ENCODE measurements at places on chromosomes 12 and 14.

DNA sequence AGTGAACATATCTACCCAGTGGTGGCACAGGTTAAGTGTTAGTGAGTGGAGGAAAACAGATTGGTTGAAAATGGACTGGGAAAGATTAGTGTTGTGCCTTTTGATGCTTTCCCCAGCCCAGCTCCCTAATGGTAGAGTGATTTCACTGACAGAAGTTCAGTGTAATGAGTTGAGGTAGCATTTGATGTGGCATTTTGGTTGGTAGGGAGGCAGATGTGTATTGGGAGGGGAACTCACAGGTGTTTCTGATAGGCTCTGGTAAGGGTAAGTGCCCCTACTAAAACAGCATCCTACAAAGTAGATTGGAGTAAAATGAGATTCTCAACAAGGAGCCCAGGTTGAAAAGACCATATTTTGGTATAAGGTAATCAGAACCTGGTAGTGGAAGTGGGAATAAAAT lies 4.2 kb downstream of the TBK1 start:
- no peak for DNase-seq

DNA sequence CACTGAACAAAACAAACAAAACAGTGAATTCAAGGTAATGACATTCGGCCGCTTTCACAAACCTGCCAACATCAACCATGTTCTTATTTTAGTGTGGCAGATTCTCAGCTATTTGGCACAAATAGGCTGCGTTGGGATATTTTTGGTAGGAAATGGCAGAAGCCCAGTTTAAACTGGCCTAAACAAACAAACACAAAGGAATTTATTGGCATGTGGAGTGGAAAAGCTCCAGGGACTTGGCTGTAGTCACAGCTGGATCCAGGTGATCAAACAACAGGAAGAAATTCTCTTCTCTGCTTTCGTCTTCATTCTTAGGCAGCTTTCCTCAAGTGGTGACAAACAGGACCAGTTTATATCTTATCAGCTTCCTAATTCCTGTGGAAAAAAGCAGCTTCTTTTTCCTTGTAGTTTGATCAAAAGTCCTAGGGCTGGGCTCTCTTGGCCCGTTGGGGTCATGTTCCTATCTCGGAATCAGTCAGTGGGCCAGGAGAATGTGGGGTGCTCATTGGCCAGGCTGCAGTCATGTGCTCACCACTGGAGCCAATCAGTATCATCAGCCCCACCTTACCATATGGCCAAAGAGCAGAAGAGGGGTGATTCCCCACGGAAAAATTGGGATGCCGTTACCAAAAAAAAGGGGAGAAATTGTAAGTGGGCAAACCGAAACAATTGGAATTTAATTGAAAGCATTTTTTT lies 22.6 kb downstream of the C12orf75 start:
- DNase-seq: no peak

DNA sequence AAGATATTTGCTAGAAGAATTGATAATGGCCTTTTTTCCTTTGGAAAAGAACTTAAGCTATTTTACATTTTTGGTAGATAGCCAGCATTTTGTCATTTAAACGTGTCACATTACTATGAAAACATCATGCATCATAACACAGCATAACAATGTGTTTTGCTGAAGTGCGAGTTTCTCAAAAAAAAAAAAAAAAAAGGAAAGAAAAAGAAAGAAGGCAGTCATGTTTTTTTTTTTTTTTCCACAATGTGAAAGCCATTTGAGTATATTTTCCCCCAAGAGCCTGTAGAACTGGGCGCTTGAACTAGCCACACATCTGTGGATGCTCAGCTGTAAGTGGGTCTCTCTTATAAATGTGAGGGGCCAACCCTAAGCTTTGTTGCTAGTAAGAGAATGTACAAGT lies 300.1 kb downstream of the AKAP6 start:
- DNase-seq: no peak

- no peak for DNase-seq
These were observed 7.6 kb upstream of the BMP4 start for GRCh38 chr14:53964249-53964648.

DNA sequence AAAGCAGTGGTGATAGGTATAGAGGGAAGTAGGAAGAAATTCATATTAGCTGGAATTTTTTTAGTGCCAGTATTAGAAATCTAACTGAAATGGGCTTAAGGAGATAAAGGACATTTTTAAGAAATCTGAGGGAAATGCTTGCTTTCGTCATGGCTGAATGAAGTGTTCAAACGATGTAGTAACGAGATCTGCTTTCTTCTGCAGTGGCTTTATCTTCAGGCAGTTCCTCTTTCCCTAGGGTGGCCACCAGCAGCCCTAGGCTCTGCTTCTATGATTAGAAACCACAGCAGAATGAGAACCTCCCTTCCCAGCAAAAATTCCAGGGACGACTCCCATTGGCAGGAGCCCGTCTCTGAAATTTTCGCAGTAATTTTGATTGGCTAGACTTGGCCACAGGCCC lies 163.9 kb upstream of the FRMD6 start:
- DNase-seq: no peak

GRCh38 chr12:71152851-71153250 lies 4.9 kb downstream of the TSPAN8 start:
- no peak for DNase-seq

- DNase-seq: no peak
These were observed 28.5 kb upstream of the KLHL42 start for GRCh38 chr12:27751386-27752047.

- no peak for DNase-seq
These were observed 6.0 kb upstream of the SOS2 start for GRCh38 chr14:50237427-50237826.

DNA sequence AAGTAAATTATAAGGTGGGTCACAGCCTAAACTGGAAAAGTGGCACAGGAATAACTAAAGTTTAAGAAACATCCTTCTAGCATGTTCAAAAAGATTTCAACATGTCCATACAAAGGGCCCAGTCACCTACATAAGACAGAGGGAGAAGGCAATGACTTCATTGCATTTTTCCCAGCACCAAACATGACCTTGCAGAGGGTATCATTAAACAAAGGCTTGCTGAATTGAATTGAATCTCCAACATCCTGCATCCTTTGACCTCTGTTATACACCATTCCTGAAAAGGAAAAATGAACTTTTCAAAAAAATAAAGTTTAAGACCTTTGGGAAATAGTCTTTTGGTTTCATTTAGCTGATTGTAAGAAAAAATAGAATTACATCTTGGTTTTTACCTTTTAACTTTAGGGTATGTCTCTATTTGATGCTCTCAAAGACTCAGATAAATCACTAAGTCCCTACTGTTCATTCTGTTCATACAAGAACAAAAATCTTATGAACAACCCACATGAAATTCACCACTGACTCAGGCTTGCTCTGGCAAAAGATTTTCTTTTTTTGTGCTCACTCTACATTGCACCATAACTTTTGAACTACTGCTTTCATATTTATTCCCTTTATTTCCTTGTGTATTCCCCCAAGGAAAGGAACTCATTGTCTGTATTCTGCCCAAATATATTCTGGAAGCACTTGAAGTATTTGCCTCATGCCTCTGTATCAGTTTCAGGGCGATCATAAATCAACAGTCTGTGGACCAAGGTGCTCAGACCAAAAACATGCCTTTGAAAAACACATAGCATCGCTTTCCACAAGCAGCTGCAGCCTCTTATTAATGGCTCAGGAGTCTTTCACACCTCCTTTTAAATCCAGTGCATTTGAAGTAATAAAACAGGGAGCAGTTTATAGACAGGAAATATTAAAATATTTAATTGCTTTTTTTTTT lies 121.7 kb downstream of the DUSP6 start:
- DNase-seq: no peak

DNA sequence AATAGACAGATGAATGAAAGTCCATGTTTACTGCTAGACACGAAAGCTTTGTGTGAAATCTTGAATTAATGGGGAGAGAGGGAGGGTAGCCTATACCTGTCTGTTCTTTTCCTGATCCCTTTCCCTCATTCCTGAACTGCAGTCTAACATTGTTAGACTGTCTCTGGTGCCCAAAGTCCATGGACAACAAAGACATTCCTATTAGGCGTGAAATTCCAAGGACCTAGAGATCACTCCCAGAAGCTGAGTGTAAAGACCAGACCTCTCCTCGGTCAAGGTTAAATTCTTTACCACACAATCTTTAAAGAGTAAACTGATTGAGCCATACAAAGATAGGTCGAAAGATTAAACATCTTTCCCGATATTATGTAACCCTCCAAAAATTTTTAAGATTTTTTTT lies 270.7 kb upstream of the GARIN2 start:
- no peak for DNase-seq

- no peak for DNase-seq
These were observed 5.9 kb downstream of the KICS2 start for GRCh38 chr12:64216239-64216638.

- peak; percentile 89 for DNase-seq
These were observed 166.6 kb upstream of the RPL10L start for GRCh38 chr14:46818147-46818546.

GRCh38 chr12:121026274-121027045 lies 10.2 kb upstream of the C12orf43 start:
- no peak for DNase-seq

- DNase-seq: no peak
These were observed 72.4 kb downstream of the ATP2B1 start for GRCh38 chr12:89636052-89636775.

DNA sequence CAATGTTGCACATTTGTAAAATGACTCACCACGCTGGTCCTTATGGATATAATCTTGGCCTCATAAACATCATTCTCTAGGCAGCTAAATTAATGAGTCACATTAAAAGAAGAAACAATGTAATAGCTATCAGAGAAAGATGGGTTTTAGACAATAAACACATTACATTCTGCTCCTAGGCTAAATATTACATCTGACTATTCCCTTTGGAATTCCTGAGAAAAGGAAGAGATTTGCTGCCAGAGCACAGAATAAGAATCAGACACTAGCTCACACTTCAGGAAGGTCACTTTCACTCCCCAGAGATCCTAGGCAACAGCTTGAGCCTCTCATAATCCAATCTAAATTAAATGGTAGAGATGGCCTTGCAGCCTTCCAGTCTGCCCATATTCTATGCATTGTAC lies 218.2 kb downstream of the PTPRO start:
- DNase-seq: no peak

GRCh38 chr14:102356280-102356679 lies 6.4 kb downstream of the CINP start:
- DNase-seq: no peak

- DNase-seq: no peak
These were observed 180.0 kb downstream of the KITLG start for GRCh38 chr12:88400302-88400701.

DNA sequence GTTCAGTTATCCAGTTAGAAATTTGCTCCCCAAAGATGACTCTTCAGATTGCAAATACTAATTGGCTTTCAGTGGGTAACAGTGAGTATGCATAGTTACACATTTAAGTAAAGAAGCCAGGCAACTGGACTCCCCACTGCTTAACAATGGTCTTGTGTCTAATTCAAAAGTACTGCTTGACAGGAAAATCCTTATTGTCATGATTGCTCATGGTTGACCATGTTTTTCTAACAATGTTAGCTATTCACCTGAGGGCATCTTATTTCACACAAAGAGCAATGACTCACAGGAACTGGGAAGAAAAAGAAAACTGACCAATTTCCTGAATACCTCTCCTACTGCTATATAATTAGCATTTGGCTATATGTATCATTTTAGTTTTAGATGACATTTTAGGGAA lies 33.7 kb upstream of the ALG10B start:
- no peak for DNase-seq

DNA sequence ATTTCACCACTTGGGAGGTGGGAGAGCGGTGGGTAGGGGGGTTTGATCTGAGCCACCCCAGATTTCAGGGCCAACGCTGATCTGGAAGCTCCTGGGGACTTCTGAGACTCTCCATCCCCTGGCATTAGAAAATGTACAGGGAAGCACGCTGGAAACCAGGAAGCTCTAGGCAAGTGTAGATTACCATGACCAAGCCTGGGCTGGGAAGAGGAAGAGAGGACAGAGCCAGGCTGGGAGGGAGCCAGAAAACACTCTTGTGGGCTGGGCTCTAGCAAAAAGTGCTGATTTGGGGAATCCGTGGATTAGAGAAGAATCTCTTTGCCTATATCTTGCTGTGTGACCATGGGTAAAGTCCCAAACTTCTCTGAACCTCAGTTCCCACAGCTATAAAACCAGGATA lies 236.7 kb downstream of the BCL11B start:
- no peak for DNase-seq

DNA sequence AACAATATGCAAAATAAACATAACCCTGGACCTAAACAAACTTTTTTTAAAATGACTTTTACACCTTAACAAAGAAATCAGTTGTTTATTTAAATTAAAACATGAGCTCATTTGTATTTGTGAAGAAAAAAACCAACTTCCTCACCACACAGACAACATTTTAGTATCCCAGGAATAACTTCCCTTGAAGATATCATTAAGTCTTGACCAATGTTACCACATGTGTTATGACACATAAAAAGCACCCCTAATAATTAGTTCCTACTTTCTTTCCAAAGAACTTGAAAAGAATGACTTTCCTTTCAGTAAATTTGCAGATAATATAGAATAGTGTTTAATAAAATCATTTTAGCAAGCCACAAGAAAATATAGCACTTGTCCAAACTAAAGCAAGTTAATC lies 42.4 kb downstream of the DUSP16 start:
- no peak for DNase-seq

DNA sequence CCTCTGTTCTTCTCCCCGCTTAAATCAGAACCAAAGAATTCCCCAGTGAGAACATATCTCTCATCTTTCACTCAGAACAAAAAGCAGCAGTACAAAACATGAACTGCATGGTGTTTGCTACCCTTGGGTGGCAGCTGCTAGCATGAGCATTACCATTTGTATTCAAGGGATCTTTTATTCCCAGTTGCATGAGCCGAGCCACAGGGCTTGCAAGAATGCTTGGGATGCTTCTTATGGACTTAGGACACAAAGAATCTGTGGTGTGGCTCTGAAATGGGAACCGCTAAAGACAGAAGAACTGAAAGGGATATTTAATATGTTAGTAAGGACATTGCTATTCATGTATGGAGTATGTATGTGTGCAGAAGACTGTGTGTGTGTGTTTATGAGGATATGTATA lies 190.6 kb downstream of the TMX1 start:
- DNase-seq: no peak

GRCh38 chr14:59398841-59399240 lies 66.3 kb downstream of the GPR135 start:
- DNase-seq: no peak

GRCh38 chr12:65958456-65958855 lies 134.2 kb downstream of the HMGA2 start:
- DNase-seq: no peak

DNA sequence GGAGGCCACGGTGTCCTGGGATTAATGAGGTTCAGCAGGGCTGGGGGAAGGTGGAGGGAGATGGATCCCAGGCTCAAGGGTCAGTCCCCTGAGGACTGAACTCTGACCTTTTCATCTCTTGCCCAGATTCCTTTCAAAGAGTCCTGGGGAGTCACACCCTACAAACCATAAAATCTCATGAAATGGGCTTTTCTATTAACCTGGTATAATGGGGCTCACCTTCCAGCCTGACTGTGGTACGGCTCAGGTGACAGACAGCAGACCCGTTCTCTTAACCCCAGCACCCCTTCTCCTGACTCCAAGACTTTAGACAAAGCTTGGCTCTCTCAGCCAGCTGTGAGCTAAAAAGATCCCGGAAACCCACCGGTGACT lies 268.2 kb downstream of the ADGRD1 start:
- DNase-seq: no peak

- no peak for DNase-seq
These were observed 24.9 kb upstream of the CHGA start for GRCh38 chr14:92897922-92898565.

GRCh38 chr14:66038618-66039017 lies 447.6 kb upstream of the CCDC196 start:
- no peak for DNase-seq

Data from NCI-H187 treated with DMSO at 0.1 percent for 48 hours (cell line).